ENCODE measurements at places on chromosomes 4 and X.

DNA sequence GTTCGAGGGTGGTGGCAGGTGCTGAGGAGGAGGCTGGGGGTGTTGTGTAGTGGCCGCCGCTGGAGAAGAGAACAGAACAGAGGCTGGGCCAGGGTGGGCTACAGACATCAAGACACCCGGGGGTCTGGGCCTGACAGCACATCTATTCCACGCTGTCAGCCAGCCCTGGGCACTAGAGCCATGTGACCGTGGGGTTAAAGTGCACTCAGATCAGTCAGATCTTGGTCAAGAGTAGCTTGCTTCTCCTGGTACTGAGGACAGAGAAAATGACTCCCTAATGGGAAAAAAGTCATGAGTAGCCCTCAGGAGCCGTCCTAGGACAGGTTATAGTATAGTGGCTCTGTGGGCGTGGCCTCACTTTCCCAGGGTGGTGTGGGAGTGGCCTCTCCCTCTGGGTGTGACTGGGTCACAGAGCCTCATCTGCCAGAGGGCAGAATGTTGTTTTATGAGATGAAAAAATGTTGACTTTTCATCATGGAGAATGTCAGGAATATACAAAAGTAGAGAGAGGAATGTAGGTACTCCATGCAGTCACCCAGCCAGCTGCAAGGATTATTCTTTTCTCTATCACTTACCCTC lies 19.4 kb downstream of the TRMT44 start:
- peak; percentile 49 for DNase-seq

- no peak for DNase-seq
These were observed 30.2 kb upstream of the TMEM184C start for GRCh38 chr4:147587041-147587440.

- DNase-seq = no peak
These were observed 13.2 kb upstream of the PDE5A start for GRCh38 chr4:119641765-119642164.

DNA sequence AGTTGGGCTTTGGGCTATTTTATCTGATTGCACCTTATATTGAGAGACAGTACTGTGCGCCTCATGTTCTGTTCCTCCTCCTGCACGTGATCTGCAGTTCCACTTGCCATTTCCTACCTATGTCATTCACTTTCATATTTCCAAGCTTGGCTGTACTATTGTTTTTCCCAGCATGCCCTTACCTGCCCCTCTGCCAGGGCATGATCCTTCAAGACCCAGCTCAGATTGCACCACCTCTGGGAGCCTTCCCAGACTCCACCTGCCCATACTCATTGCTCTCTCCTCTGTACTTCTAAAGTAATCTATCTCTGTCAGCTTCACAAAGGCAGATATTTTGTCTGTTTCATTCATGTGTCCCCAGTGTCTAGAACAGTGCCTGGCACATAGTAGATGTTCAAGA lies 11.6 kb downstream of the SLC25A5 start:
- DNase-seq = no peak

- no peak for DNase-seq
These were observed 283.6 kb downstream of the SHOX start for GRCh38 chrX:914206-914605.

GRCh38 chrX:48558271-48558670 lies 16.0 kb upstream of the RBM3 start:
- no peak for DNase-seq

- DNase-seq = no peak
These were observed 526.7 kb downstream of the PDHA2 start for GRCh38 chr4:96366632-96367031.

DNA sequence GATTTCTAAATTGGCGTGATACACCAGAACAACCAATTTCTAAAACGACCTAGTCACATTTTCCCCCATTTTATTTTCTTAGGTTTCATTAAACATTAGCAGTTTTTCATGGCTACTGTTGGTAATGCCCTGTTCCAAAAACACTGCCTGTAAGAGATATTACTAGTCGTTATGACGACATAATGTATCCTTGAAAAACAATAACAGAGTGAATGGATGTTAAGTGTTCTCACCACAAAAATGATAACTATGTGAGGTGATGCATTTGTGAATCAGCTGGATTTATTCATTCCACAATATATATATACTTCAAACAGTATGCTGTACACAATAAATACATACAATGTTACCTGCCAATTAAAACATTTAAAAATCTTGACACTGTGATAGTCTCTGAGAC lies 1147.6 kb upstream of the PCDH10 start:
- DNase-seq = no peak

DNA sequence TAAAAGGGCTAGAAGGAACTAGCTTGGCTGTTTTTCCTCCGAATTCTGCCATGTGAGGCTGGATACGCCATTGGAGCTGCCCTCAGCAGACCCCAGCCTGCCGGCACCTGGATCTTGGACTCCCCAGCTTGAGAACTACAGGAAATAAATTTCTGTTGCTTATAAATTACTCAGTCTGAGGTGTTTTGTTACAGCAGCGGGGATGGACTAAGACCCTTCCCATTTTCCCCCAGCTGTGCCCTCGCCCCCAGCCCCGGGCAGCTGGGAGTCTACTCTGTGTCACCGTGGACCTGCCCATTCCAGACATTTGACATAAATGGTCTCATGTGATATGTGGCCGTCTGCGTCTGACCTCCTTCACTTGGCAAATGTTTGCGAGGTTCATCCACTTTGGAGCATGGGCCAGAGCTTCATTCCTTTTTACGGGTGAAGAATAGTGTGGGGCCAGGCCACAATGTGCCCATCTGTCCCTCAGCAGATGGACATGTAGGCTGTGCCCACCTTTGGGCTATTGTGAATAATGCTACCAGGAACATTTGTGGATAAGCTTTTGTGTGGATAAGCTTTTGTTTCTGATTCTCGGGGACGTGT lies 30.7 kb upstream of the SPON2 start:
- DNase-seq = no peak

DNA sequence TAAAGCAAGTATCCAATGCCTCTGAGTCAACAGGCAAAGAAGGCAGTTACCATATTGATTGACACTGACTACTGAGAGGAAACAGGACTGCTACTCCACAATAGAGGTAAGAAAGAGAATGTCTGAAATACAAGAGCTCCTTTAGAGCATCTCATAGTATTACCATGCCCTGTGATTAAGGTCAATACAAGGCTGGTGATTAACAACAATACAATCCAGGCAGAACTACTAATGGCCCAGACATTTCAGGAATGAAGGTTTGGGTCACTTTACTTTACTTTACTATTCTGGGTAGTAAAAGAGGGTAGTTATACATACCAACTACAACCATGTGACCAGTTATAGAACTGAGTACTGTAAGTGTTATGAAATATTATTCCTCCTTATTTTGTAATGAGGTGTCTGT lies 44.5 kb downstream of the BRWD3 start:
- DNase-seq = no peak

DNA sequence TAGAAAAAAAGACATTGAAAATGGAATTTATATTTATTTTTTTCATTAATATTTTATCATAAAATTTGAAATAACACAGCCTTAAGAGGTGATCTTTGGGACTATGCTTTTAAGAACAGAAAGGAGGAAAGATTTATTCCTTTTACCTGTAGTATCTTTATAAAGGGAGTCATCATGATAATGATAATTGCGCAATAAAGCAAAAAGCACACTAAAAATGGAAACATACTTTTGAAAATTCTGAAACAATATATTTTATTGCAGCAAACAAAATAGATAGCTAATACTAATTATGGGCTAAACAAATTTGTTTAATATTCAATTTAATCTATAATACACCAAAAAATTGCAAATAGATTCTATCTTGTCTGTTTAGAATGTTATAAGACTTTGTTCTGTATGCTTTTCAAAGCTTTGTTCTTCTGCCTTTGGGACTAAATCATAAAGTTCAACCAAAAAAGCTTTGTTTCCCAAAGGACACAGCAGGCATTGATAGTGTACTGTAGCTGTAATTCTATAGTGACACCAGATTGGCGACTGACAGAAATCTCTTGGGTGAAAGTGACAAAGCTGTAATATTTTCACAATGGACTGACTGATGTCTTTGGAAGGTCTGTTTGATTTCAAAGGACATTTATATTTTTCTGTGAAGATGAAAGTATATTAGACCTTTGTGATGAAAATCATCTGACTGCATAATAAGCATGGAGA lies 2156.6 kb upstream of the TENM3 start:
- no peak for DNase-seq

DNA sequence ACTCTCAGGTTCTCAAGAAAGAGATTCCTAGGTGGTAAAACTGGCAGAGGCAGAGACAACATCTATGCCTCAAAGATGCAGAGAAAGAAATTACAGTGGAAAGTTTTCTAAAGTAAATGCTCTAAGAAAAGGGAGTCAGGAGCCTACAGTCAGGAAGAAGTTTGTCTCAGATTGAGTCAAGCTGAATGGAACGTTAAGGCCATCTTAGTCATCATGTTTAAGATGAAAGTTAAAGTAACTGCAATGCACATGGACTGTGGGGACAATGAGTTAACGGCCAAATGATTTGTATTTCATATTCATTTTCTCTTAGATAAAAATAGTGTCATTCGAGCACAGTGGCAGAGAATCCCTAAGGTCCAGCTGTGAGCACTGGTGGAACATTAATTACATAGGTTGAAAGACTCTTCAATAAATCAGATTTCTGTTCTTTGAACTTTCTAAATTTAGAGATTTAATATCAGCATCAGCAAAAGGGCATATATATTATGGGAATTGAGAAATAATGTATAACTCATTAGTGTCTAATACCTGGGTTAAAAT lies 384.6 kb downstream of the DTHD1 start:
- no peak for DNase-seq

DNA sequence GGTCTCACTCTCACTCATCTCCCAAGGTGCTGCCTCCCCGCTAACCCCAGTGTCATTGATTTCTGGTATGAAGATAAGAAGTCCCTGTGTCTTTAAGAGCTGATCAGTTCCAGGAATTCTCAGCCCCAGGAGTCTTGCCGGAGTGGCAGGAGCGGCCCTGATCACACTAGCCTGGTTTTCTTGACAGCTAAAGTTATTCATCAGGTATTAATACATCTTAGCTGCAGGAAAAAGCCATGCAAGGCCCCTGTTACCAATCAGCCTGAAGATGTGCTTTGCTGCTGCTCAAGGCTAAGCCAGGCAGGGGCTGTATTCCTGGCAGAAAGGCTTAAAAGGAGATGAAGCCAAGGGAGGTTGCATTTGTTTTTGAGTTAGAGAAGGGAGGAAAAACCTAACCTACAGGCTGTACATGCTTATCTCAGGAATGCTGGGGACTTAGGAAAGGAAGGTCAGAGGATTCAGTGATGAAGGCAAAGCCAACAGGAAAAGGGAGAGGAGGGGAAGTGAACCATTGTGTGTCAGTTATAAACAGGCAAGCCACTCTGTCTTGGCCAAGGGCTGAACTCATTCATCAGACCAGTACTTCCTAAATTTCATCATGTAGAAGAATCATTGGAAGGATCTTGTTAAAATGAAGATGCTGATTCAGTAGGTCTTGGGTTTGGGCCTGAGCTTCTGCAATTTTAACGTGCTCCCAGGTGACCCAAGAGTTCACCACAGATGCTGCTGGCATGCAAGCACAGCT lies 8.6 kb downstream of the SRPX start:
- DNase-seq = no peak

DNA sequence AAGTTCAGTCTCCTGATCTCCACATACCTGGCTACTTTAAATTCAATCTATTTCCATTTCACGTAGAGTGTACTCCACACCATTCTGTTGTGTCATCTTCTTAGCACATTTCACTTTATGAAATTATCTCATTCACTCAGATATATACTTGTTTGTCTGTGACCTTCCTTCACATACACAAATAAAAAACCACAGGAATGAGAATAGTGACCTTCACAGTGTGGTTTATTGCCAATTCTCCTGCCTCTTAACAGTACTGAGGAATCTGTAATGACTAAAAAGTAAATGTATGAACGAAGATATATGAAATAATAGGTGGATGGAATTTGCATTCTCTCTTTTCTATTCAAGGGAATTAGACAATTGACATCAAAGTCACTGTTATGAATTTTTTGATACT lies 183.9 kb upstream of the PCDH7 start:
- DNase-seq = no peak

DNA sequence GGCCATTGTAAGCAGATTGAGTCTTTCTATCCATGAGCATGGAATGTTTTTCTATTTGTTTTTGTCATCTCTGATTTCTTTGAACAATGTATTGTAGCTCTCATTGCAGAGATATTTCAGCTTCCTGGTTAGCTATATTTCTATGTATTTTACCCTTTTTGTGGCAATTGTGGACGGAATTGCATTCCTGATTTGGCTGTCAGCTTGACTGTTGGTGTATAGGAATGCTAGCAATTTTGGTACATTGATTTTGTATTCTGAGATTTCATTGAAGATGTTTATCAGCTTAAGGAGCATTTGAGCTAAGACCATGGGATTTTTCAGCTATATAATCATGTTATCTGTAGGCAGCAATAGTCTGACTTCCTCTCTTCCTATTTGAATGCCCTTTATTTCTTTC lies 154.6 kb downstream of the GUCY2F start:
- DNase-seq = no peak

DNA sequence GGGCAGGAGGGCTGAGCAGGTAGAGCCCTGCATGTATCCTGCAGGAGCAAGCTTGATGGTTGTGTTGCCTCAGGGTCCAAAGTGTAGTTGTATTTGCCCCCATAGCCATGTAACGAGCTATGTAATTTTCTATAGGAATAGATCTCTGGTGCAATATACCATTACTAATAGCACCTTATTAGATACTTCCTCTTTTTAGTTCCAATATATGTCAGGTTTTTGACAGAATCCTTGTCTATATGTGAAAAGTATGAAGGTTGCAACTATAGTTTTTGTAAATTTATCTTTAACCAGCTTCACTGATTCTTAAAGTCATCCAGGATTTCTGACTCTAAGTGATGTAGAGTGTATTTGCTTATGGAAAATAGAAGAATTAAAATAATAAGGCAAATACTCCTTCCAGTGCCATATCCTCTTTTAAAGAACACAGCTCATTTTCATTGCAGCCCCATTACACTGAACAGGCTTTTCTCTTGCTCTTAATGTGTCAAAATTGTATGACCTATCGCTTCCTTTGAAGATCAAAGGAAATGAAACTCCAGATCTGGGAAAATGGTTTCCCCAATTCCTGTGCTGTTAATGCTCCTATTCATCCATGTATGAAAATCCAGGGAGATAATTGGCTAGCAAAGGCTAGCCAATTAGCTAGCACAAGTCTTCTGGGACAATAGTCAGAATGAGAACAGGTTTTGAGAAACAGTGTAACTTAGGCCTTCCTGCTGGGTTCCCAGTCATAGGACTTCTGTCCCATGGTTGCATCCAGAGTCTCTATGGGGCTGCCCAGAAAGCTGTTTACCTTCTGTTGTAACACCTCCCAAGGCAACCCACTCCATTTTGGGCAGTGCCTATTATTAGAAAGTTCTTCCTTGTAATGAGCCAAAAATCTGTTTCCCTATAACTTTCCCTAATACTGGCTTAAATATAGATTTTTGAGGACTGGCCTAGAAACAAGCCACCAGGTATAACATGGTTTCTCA lies 90.6 kb downstream of the TSPAN7 start:
- no peak for DNase-seq

GRCh38 chr4:141140391-141141200 lies 7.3 kb upstream of the RNF150 start:
- no peak for DNase-seq

DNA sequence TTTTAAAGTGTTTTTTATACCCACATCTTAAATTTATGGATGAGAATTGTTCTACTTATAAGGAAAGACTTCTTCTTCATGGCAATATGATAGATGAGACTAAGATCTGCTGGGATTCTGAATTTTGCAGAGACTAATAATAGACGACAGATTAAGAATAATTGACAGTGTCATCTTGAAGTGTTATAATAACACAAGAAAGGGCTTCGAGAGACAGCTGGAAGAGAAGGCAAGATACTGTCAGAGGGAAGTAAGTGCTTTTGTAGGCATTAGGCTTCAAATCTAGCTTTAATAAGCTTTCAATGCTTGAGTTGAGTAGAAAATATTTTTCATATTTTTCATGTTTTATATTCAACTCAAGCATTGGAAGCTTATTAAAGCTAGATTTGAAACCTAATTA lies 797.6 kb upstream of the PABPC4L start:
- DNase-seq = no peak

Measured in hematopoietic multipotent progenitor cell treated with erythropoietin and hydrocortisone succinate and interleukin-3 and kit ligand, for 6 days (in vitro differentiated cells).